Astrocyte (in vitro differentiated cells and primary cell): ENCODE measurements at places on chromosomes 1 and 21.

DNA sequence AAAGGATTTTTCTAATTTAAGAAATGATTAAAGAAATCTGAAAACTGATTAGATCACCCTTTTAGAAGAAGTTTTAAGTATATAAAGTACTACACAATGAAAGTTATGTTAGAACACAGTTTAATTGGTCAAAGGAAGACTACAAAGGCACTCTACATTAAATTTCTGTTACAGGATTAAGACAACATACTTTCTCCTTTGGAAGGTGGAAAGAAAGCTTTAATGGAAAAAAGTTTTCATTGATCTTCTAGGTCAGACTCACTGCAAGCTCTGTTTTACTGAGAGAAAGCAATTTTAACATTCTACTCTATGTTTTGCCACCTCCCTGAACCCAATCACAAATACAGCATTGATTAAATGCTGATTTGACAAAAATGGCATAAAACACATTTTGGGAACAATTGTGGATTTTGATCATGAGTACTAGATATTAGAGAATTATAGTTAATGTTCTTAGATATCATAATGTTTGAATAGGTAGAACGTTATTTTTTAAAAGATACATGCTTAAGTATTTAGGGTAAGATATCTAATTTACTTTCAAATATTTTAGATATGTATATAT lies 32.0 kb downstream of the WDR26 start:
- no peak for DNase-seq

- DNase-seq, result peak; percentile 34
These were observed 6.7 kb downstream of the NCDN start for GRCh38 chr1:35564037-35564883.

DNA sequence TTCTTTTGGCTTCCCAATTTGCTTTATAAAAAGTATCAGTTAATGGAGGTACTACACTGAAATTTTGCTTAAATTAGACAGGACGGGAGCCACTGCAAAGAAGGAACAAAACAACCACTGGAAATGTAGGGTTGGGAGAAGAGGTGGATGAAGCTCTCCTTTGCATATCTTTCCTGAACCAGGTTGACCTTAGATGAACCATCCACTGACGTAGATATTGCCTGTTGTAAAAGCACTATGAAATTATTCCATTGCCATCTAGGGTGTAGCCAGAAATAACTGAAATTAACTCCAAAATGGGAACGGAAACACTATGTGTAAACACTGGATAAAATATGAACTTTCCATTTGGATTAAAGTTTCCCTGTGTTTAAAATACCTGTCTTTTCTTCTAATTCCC lies 1.2 kb upstream of the ABL2 start:
- DNase-seq, result no peak

DNA sequence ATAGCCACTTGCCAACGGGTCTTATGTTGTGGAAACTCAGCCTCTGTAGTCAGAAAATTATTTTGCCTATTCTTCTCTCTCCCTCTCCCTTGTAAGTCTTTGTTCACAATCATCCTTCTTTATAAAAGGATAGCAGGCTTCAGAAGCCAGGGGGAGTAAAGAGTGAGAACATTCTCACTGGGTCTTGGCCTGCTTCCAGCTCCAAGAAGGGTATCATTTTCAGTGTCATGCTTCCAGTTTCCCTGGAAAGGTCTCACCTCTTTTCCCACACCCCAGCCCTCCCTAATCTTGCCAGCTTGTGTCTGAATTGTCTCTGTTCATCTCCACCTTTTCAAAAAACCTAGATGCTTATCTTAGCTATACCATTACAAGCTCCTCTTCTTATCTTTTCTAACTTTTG lies 346.2 kb upstream of the LRRC7 start:
- DNase-seq, result no peak

- DNase-seq, result no peak
These were observed 37.3 kb upstream of the IL10 start for GRCh38 chr1:206809504-206810084.

DNA sequence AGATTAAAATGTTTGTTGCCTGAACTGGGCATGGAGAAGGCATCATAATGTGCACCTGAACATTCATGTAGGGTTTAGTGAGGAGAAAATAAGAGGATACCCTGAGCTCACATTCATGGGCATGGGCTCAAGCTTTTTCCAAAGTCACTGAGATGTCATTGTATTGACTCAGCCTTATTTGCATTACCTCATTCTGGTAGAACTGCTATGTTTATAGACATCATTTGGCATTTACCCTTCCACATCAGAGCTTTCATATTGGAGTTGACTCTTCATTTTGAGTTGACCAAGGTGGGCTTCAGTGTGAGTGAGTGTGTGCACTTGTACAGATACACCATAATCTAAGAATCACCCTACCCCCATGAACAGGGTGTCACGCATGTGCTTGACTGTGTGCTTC lies 143.2 kb downstream of the PBX1 start:
- peak; percentile 45 for DNase-seq

- DNase-seq, result no peak
These were observed 9.9 kb downstream of the TOR1AIP2 start for GRCh38 chr1:179867493-179868330.

- no peak for DNase-seq
These were observed 286.2 kb upstream of the DUSP10 start for GRCh38 chr1:222028116-222028515.

- no peak for DNase-seq
These were observed 21.3 kb downstream of the PRDM15 start for GRCh38 chr21:41857771-41858300.
